ENCODE measurements at places on chromosomes 11 and 22.

DNA sequence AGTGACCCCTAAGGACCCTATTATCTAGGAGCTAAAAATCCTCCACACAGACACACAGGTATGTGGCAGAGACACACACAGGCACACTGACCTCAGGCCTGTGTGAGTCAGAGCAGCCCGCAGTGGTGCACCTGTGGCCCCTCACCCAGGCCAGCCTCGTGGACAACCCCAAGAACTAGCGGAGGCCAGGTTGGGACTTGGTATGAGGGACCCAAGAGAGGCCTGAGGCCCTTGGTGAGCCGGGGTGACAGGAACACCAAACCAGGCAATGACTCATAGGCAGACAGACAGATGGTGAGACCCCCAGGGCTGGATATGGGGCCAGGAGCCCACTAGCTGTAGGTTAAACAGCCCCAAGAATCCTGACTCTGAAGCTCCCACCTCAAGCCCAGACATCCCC is 6.0 kb downstream of the CASTOR1 start:
- DNase-seq = no peak

DNA sequence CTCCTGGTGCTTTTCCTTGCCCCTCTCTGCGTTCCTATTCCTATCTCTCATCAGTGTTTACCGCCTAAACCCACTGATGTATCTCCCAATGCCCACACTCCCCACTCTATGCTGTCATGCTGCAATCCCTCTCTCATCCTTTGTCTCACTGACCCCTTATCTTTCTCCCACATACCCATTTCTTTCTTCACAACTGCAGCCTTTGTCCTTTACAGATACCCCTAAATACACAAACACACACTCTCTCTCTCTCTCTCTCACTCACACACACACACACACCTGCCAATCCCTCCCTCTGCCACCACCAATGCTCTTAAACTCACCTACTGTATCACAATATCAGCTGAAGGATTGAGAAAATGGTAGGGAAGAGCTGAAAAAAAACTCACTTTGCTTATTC is 5.3 kb upstream of the OR52B2 start:
- DNase-seq = no peak

DNA sequence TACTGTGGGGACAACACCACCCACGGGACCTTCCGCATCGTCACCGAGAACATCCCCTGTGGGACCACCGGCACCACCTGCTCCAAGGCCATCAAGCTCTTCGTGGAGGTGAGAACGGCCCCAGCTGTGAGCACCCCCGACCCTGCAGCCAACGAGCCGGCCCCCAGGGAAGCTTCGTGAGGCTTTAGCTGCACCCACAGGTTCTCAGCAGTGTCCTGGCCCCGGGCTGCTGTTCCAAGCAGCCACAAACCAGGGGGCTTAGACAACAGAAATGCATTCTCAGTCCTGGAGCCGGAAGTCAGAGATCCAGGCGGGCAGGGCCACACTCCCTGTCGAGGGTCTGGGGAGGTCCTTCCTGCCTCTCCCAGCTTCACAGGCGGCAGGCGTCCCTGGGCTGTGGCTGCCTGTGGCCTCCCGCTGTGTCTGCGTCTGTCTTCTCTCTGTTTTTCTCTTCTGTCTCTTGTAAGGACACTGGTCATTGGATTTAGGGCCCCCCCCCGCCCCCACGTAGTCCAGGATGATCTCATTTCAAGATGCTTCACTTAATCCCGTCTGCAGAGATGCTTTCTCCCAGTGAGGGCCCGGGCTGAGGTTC is 12.5 kb downstream of the MUC5B start:
- no peak for DNase-seq

GRCh38 chr11:952406-953385 is 27.0 kb downstream of the AP2A2 start:
- DNase-seq = no peak

- no peak for DNase-seq
Measured at GRCh38 chr22:24402460-24403192, 24.8 kb upstream of the ADORA2A start.

DNA sequence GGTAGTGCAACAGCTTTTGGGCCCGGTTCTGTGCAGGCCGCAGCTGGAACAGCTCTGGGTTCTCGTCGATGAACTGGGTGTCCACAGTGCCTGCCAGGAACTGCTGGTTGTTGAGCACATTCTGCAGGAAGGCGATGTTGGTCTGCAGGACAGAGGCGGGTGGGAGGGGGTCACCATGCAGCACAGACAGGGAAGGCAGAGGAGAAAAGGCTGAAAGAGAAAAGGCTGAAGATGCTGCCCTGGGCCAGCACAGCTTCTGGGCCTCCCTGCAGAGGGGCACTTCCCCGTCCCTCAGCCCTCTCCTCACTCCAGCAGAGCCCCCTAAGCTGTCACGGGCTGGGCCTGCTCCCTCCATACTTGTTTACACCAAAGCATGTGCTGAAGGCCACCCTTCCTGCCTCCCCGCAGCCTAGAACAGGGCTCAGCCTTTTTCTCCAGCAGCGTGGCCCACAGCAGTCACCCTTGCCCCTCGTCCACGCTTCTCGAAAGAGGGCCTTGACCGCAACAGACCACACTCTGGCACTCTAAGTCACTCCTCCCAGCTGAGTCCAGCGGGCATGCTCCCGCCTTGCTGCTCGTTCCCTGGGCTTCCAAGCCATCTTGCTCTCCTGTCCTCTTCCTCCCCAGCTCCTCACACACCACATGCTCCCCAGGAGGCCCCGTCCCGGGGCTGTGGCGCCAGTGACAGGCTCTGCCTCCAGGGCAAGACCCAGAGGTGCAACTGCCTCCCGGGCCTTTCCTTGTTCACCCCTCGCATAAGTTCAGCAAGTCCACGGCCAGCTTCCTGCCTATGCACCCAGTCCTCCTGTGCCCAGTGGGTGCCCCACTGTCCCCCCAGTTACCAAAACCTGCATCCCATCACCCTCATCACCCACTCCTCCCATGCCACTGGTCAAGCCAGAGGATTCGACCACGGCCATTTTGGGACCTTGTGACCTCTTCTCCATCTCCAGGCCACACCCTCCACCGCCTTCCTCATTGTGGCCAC is 3.3 kb upstream of the LRFN4 start:
- no peak for DNase-seq

DNA sequence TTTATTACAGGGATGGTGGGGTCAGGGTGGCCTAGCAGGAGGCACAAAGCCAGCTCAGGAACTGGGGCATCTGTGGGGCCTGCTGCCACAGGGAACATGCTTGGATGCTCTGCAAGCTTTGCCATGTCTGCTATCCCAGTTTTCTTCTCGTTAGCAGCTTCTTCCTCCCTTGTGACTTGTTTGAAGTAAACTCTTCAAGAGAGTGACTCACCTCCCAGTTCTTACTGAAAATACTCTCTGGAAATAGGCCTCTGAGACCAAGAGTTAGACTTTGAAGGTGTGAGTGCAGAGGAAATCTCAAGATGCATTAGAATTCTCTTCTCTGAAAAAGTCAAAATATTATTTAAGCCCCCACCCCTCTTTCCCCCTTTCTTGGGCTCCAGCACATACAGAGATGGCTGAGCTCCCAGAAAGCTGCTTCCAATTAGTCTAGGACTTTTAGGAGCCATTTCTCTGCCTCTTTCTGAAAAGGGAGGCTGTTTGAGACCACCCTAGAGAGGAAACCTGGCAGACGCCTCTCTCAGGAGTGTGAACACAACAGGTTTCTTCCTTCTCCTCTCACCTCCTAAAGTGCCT is 15.1 kb downstream of the CWC15 start:
- no peak for DNase-seq

DNA sequence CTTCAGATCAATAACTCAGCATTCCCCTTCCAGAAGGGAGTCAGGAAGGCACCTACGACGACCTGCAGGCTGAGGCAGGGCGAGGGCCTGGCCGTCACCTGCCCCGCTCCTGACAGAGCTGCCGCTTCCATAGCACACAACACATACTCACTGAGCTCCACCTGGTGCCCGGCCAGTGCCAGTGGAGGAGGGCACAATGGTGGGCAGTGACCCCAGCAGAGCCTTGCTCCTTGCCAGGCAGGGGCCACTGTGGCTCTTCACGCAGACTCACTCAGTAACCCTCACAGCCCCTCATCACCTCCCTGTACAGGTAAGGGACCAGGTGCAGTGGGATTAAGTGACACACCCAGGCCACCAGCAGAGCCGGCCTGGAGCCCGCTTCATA is 24.6 kb downstream of the LRFN4 start:
- no peak for DNase-seq

- DNase-seq = peak; percentile 45
Measured at GRCh38 chr22:31089160-31090100, 8.3 kb downstream of the SMTN start.

GRCh38 chr11:36405585-36406367 is 104.3 kb downstream of the TRAF6 start:
- no peak for DNase-seq

- no peak for DNase-seq
Measured at GRCh38 chr11:7511401-7511800, 2.4 kb upstream of the PPFIBP2 start.

DNA sequence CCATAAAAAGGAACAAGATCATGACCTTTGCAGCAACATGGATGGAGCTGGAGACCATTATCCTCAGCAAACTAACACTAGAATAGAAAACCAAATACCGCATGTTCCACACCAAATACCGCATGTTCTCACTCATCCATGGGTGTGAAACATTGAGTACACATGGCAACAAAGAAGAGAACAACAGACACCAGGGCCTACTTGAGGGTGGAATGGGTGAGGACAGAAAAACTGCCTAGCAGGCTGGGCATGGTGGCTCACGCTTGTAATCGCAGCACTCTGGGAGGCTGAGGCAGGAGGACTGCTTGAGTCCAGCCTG is 12.3 kb downstream of the EHD1 start:
- DNase-seq = no peak

- no peak for DNase-seq
Measured at GRCh38 chr11:27234043-27234668, 128.9 kb downstream of the CCDC34 start.

GRCh38 chr11:61413496-61413895 is 16.3 kb downstream of the CPSF7 start:
- DNase-seq = no peak

DNA sequence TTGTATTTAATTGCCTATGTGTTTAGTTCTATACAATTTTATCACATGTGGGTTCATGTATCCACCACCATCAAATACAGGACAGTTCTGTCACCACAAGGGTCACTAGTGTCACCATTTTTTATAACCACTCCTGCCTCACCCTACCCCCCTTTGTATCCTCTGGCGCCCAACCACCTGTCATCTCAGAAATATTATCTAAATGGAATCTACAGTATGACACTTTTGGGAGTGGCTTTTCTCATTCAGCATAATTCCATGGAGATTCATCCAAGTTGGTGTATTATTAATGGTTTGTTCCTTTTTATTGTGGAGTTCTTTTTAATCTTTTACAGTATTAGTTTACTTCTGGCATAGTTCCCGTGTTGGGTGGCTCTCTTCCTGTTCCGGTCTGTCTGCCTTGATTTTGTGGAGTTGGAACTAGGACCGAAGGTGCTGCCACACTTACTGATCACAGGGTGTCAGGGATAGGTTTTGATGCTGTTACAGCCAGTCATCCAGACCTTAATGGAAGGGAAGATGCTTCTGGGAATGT is 58.5 kb downstream of the TNRC6B start:
- DNase-seq = no peak

- no peak for DNase-seq
Measured at GRCh38 chr11:123564221-123564620, 90.2 kb downstream of the SCN3B start.

- no peak for DNase-seq
Measured at GRCh38 chr11:44179173-44179572, 83.7 kb downstream of the EXT2 start.

- DNase-seq = no peak
Measured at GRCh38 chr22:50360578-50360977, 17.5 kb downstream of the PPP6R2 start.

GRCh38 chr11:126518071-126518971 is 162.8 kb downstream of the ST3GAL4 start:
- no peak for DNase-seq

GRCh38 chr22:20585639-20586402 is 78.4 kb downstream of the MED15 start:
- DNase-seq = no peak

- no peak for DNase-seq
Measured at GRCh38 chr22:48258064-48258701, 1495.7 kb downstream of the TBC1D22A start.

DNA sequence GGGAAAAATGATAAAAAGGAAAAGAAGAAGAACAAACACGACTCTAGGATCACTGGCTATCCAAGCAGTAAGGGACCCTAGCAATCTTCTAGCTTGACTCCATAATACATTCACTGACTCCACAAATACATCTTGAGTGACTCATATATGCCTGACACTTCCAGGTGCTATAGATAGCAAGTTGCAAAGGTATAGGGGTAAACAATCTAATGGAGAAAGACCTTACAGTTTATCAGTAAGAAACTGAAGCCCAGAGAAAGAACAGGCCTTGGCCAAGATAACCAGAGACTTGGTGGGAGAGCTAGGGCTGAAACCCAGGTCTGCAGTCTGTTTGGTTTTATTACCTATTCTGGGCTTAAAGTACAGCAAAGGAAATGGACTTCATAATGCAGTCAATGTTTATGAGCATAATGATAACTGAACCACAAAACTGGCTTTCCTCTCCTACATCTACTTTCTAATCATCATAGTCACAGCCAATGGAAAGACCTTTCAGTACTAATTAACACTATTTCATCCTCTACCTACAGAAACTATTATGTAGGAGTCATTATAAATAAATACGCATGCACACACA is 19.7 kb upstream of the SLC5A1 start:
- DNase-seq = no peak

DNA sequence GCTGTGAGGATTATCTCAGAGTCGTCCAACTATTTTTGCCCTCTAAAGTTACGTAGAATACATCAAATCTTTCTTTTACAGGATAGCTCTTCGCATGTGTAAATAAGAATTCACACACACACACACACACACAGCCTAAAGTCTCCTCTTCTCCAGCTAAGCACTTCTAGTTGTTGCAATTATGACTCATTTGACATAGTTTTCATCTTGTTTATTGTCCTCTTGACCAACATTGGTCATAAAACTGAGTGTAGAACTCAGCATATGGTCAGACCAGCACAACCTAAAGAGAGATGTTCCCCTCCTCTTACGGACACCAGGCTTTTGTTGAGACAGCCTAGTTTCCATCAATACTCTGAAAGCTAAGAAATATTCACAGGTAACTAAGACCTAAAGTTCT is 234.2 kb downstream of the BLID start:
- DNase-seq = no peak

DNA sequence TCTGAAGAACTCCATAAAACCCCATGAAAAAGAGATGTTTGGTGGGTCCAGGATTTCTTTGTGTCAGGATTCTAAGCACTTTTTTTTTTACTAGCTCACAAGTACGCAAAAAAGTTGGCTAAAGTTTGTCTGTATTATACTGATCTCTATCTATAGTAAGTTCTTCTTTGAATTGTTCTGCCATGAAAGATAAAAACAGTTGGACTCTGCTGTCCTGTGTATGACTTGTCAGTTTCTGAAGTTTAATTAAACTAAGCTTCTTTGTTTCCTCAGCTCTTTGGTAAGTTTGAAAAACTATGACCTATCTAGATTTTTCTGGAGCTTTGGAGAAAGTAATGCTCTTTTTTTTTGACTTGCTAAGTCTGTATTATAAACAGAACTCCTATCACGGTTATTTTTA is 812.2 kb upstream of the LUZP2 start:
- no peak for DNase-seq

Measured in activated CD4-positive, alpha-beta T cell treated with anti-CD3 and anti-CD28 coated beads for 48 hours (primary cell).